ENCODE measurements at places on chromosomes 5 and 9.

GRCh38 chr5:67168069-67168468 lies 28.5 kb downstream of the CD180 start:
- DNase-seq: no peak

- DNase-seq: no peak
Observed at GRCh38 chr5:167232675-167233311, 1058.7 kb upstream of the WWC1 start.

GRCh38 chr9:134533850-134534588 lies 107.6 kb upstream of the COL5A1 start:
- no peak for DNase-seq

- no peak for DNase-seq
Observed at GRCh38 chr5:68409259-68409658, 193.7 kb downstream of the PIK3R1 start.

DNA sequence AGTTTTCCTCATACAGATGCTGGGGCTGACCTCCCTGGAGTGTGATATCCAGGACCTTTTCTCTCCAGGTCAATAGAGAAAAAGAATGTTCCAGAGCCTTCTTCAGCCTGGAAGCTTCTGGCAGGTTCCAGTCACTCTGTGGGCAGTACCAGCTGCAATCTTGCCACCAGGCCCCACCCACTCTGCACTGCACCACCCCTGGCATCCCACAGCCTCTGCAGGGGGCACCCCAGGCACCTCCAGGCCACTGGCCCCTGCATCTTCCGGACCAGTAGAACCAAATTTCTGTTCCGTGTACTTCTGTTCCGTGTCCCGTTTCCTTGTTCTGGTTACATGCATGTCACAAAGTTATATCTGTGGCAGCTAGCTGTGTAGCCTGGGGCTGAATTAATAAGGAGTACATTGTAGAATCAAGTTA lies 83.3 kb upstream of the ZBTB43 start:
- peak; percentile 26 for DNase-seq

Measured in activated CD8-positive, alpha-beta memory T cell treated with anti-CD3 and anti-CD28 coated beads for 1 hour (primary cell).